8988T (cell line): ENCODE measurements at places on chromosomes 2 and 18.

GRCh38 chr2:231786917-231787292, 660 bp downstream of the COPS7B start:
- DNase-seq, result no peak

- no peak for DNase-seq
These were observed 4.0 kb upstream of the SLC35F5 start for GRCh38 chr2:113760400-113760799.

GRCh38 chr2:124066776-124067175, 41.7 kb downstream of the CNTNAP5 start:
- no peak for DNase-seq

DNA sequence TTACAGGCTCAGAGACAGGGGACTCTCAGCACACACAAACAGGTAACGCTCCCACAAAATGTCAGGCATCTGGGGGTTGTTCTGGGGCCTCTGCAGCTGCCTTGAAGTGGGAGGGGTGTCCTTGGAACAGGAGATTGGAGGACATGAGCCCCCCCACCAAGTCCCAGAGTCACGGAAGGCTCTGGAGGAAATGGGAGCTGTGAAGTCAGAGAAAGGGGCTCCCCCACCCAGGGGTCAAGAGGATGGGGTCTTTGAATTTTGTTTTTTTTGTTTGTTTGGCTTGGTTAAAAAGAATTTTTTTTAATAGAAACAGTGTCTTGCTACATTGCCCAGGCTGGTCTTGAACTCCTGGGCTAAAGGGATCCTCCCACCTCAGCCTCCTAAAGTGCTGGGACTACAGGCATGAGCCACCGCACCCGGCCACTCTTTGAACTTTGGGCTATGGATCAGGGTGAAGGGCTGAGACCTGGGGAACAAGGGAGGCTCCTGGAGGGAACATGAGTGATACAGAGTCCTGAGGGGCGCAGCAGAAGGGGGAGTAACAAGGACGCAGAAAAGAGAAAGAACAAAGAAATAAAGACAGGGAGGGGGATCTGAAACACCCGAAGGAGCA, 46.8 kb downstream of the TNS1 start:
- DNase-seq, result no peak

- no peak for DNase-seq
These were observed 60.1 kb upstream of the IL1RL1 start for GRCh38 chr2:102251042-102251848.

DNA sequence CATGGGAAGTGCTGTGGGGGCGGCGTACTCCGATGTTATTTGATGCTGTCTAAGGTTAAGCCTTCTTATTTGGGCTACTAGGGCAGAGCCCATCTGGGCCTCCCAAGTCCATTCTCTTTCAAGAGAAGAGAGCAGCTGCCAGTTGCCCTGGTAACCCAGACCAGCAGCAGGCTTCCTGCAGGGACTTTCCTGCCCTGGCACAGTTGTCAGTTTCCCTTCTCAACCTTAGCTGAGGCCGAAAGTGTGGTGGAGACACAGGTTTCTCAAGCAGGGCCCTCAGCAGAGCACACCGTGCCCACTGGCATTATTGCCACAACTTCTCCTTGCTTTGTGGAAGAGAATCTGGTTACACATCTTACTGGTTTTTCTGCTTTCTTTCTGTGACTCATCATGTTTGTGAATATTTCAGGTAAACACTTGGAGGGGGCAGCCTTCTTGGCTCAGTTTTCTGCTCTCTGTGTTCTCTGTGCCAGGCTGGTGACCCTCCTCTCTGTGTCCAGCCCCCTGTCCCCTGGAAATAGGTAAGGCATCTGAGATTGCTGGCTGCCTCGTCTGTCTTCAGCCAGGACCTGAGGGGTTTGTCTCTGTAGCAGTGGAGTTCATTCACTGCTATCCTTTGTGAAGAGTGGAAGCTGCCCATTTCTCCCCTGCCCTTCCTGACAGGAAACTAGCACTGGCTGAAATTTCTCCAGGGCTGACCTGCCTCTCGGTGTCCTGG, 111.0 kb downstream of the B3GNT2 start:
- no peak for DNase-seq

DNA sequence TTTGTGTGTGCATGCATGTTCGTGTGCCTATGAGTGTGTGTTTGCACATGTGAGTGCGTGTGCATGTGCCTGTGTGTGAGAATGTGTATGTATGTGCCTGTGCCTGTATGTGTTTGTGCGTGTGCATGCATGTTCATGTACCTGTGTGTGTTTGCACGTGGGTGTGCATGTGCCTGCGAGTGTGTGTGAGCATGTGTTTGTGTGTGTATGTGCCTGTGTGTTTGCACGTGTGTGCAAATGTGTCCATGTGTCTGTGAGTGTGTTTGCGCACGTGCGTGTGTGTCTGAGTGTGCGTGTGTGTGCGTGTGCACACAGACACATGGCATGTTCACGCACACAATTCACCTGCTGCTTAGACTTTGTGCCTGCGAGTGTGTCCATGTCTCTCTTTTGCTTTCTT, 853.5 kb upstream of the SALL3 start:
- no peak for DNase-seq

DNA sequence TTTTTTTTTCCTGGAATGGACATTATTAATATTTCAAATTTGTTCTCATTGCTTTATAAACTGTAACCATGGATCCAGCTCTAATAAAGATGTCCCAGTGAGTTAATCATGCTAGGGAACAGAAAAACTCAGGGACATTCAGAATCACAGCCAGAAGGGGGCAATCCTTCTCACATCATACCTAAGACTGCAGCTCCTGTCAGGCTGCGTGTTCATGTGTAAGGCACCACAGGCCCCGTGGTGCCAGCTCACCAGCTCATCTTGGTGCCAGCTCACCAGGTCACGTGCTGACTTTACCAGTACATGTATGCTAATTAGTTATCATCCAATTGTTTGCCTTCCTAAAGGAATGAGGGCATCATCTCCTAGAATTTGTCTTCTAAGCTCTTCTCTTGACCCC, 84.7 kb upstream of the NEDD4L start:
- DNase-seq, result peak; percentile 6

DNA sequence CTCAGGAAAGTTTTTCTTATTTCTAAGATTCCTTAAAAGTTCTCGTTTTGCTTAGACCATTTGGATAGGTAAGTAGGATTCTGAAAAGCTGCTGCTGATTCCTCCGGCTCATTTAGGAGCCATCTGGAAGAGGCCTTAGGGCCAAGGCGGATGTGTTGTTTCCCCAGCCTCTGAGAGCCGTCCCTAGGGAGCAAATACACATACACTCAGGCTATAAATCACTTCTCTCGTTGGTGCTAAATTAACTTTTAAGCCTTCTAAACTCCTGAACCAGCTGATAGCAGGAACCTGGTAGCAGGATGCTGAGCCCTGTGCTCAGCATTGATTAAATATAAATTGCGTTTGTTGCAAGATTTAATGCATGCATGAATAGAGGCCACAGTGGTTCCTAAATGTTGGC, 109.8 kb downstream of the ADCYAP1 start:
- DNase-seq, result no peak

DNA sequence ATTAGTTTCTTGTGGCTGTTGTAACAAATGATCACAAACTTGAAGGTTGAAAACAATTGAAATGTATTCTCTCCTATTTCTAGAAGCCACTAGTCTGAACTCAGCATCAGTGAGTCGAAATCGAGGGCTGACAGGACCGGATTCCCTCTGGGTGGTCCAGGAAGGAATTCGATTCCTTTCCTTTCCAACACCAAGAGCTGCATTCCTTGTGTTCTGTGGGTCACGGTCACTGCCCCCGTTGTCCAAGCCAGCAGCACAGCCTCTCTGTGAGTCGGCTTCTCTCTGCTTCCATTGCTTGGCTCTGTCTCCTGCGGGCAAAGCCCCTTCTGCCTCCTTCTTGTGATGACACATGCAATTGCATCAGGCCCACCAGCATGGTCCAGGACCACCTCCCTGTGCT, 67.3 kb downstream of the SMIM21 start:
- no peak for DNase-seq

GRCh38 chr2:239212929-239213642, 187.7 kb downstream of the HDAC4 start:
- no peak for DNase-seq

GRCh38 chr2:14631406-14632040, 994 bp upstream of the LRATD1 start:
- DNase-seq, result peak; percentile 15

- no peak for DNase-seq
These were observed 43.3 kb downstream of the CACNB4 start for GRCh38 chr2:152055366-152056108.

GRCh38 chr2:179677077-179677688, 184.2 kb downstream of the ZNF385B start:
- DNase-seq, result no peak

DNA sequence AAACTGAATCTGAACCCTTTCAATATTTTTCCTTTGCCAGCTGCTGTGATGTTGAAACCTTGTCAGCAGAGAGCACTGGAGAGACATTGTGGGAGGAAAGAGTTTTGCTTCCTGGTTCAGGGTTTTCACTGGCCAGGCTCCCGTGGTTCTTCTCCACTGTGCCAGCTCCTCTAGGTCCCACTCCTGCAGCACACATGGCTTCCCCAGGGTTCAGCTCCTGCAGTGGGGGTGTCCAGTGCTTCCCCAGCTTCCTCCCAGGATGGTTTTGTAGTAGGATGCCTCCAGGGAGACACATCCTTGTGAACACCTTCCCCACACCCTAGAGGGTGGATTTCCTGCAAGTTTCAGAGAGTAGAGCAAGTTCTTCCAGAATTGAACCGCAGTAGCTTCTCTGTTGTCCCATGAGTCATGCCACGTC, 24.0 kb upstream of the SULT1C3 start:
- DNase-seq, result no peak

GRCh38 chr2:126368758-126369157, 287.2 kb upstream of the GYPC start:
- no peak for DNase-seq

- DNase-seq, result no peak
These were observed 82.9 kb downstream of the POLR1A start for GRCh38 chr2:86022661-86023365.

DNA sequence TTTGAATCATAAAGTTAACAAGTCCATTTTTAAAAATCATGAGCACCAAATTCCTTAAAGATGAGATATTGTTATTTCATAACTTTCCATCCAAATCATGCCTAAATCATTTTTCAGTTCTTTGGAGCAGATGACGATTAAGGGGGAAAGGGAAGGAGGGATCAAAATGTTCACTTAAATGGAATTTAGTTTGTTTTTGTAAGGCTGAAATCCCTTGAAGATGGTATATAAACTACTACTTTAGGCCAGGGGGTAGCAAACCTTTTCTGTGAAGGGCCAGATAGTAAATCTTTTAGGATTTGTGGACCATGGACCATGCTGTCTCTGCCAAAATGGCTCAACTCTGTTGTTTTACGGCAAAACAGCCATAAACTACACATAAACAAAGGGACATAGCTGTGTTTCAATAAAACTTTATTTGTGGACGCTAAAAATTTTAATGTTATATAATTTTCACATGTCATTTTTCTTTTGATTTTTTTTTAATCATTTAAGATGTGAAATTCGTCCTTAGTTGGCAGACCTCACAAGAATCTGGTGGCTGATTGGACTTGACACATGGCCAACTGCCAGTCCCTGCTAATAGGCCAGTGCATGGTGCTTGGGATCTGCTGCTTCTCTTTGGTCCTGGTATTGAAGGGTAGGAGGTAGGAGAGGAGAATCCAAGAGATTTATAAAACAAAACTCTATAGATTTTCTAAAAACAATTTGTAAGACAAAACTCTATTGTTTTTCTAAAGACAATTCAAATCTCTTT, 52.0 kb upstream of the RTN4 start:
- no peak for DNase-seq

GRCh38 chr2:56369316-56369715, 185.5 kb downstream of the CCDC85A start:
- no peak for DNase-seq

DNA sequence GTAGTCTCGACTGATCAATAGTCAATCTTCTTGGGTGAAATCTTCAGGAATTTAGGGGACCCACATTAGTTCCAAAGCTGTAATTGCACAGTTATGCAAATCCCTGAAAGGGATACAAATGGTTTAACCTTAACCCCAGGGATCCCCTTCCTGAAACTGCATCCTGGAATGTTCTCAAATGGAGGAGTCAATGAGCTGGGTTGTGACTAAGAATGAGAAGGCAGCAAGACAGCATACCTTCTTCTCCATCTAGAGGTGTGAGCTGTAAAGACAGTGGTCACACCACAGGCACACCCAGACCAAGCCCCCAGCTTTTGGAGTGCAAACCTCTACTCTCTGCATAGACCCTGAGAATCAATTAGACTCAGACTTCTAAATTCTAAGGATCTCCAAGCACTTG, 164.7 kb upstream of the MEIS1 start:
- DNase-seq, result no peak

DNA sequence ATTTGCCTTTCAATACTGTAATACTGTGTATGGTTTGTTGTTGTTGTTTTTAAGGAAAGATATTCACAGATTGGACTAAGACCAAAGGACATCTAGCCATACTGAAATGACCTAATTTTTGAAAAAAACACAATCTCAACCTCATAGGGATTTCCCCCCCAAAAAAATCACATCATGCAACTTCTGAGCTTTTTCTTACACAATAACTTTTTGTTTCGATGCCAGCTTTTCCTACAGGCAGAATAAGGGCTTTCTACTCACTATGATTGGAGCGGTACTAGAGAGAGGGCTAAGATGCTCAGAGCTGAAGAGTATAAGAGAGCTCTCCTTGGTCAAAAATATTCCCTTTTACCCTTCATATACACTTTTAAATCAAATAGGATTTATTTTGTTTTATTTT, 32.4 kb upstream of the SLC3A1 start:
- DNase-seq, result no peak

- DNase-seq, result no peak
These were observed 669.1 kb downstream of the ADCYAP1 start for GRCh38 chr18:1573732-1574131.

DNA sequence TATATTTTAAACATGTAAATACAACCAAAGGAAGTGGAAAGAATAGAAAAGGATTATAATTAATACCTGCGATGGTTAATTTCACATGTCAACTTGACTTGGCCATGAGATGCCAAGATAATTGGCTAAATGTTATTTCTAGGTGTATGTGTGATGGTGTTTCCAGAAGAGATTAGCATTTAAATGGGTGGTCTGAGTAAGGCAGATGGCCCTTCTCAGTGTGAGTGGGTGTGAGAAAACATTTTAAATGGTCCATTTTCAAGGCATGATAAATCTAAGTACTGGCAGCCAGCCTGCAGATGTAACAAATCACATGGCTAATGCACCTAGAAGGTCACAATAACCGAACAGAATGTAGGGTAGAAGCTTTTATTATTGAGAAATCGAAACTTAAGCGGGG, 99.6 kb upstream of the CDH7 start:
- DNase-seq, result no peak
